ENCODE measurements at places on chromosomes 4 and X.

DNA sequence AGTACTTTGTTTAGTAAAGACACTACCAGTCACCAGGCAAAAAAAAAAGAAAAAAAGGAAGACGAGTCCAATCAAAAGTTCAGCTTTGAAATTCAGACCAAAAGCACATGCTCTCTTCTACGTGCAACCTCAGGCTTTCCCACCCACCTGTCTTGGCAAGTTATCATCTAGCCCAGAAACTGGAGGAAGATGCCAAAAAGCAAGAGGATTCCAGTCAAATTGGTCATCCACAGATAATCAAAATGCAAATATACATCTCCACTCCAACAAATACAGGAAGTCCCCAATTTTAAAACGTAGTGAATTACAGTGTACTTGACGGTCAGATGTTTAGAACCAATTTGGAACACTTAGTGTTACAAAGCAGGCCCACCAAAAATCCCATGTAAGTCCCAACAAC is 96.5 kb downstream of the PALLD start:
- DNase-seq = no peak

- DNase-seq = no peak
Observed at GRCh38 chr4:185404031-185404430, 7.4 kb downstream of the ANKRD37 start.

GRCh38 chrX:107878106-107878505 is 52.4 kb downstream of the MID2 start:
- no peak for DNase-seq

- no peak for DNase-seq
Observed at GRCh38 chrX:129738466-129739308, at the start of gene XPNPEP2. Gene XPNPEP2, plus strand, starts transcription at chrX:129738979. Its CDS starts 235 bp downstream, at chrX:129739214.

DNA sequence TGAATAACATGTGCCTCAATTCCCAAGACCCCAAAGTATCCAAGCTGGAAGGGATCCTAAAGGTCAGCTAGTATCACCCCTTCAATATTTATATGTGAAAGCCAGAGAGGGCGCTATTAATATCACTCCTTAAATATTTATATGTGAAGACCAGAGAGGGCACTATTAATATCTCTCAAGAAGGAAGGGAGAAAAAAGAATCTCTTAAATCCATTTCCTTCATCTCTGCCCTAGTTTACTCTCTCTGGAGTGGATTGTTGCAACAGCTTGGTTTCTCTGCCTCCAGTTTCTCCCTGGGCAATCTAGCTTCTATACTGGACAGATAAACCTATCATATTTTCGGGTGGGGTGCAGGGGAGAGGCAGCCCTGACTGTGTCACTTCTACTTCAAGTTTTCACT is 31.6 kb upstream of the MSN start:
- no peak for DNase-seq

DNA sequence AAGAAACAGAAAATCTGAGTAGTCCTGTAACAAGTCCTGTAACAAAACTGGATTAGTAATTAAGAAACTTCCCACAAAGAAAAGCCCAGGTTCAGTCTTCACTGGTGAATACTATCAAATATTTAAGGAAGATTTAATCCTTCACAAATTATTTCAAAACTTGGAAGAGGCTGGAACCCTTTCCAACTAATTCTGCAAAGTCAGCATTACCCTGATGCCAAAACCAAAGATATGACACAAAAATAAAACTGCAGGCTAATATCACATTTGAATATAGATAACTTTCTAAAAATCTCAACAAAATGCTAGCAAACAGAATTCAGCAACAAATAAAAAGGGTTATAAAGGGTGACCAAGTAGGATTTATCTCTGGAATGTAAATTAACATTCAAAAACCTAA is 80.5 kb downstream of the AR start:
- DNase-seq = no peak

DNA sequence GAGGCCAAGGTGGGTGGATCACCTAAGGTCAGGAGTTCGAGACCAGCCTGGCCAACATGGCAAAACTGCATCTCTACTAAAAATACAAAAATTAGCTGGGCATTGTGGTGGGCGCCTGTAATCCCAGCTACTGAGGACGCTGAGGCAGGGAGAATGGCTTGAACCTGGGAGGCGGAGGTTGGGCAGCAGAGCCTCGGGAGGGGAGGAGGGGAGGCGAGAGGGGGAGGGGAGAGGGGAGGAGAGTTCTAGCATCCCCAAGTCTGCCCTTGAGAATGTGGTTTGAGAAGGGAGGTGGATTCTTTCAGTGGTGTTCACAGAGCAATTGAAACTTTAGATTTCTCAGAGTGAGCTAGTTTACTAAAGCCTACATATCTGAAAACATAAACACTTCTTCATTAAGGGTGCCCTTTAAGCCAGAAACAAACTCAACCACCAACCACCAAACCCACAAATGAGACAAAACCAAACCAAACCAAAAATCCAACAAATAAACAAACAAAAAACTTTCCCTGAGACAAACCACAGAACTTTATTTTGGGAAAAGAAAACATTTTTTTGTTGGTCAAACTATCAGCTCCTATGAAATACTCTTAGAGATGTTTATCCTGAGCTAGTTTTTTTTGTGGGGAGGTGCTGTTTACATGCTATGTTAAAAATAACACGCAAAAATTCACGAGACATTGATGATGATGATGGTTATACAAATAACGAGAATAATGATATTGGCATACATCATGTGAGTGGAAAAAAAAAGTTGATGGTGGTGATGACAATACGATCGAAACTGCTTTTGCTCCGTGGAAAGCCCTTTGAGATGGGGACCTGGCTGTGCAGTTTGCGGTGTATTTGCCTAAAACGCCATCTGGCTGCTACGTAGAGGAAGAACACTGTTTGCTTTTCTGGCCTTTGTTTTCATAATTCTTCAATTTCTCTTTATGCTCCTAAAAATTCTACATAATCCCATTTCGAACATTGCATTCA is 98.2 kb upstream of the PRKX start:
- DNase-seq = peak; percentile 23

DNA sequence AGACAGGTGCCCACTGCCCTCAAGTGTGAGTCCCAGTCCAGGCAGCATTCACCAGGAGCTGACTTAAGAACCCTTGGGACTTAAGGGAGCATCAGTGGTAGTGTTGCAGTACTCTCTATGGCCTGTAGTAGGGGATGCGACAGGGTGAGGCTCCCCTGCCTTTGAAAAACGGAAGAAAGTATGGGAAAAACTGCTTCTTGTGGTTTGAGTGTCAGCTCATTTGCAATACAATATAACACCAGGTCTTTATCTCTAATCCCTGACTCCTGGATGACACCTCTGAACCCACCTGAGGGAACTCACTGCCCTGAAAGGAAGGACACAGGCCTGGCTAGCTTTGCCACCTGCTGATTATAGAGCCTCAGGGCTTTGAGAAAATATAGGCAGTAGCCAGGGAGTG is 176.0 kb downstream of the SMARCA1 start:
- no peak for DNase-seq

DNA sequence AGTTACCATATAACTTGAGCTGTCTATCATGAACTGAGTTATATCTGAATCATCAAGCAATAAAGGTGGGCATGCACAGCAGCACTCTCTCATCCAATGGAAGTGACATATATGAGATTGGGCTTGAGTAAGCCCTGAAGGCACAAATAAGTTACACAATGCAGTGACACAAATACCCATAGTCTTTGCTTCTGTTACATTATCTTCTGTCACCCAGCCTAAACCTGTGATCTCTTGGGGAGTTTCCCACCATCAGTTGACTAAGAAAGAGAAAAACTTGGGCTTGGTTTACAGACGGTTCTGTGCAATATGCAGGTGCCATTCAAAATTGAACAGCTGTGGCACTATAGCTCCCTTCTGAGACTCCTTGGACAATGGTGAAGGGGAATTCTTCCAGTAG is 138.8 kb upstream of the IL15 start:
- DNase-seq = no peak

DNA sequence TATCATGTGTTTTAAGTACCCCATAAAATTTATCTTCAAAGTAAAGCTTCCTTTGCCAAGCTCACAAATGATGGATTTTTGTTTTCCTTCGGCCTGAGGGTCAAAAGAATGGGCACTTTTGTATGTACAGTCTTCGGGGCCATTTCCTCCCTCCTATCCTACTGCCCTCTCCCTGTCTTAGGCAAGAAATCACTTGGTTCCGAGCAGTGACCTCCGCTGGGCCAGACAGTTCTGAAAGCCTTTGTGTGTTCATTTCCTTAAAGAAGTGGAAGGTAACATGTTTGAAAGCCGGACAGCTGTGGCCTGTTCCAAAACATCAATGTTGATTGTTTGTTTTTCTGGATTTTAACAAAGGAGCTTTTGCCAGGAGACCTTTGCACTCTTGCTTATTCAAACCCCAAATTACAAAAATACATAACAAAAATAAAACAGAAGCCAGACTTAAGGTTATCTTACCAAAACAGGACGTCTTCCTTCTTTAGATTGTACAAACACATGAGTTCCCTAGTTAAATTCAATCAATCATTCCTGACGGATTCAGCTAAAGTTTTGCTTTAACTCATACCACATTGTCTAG is 110.6 kb upstream of the LIMCH1 start:
- DNase-seq = no peak

- no peak for DNase-seq
Observed at GRCh38 chr4:166386491-166387360, 513.7 kb downstream of the TLL1 start.

DNA sequence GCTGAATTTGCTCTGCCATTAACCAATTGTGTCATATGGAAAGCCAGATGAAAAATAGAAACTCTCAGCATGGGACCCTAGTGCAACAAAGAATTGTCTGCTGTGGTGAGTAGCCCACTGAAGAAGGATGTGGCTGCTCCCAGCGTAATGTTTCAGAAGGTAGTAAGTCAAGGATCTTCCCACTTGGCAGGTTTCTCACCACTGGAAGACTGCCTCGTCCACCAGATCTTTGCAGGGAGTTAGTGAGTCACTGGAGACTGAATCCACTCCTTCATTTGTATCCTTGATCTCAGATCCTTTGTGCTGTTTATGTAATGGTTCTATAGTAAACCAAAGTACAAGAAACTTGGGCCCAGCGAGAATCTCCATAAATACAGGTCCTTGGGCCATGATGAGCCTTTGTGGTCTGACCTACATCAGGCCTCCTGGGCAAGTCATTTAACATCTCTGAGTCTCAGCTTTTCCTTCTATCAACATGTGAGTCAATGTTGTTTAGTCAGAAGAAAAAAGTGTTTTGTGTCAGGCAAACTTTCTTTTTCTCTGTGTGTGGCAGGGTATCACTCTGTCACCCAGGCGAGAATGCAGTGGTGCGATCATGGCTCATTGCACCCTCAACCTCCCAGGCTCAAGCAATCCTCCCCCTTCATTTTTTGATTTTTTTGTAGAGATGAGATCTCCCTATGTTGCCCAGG is 78.0 kb upstream of the CCDC160 start:
- DNase-seq = no peak

GRCh38 chr4:76305971-76306881 is at the start of gene STBD1:
Gene STBD1, plus strand, starts transcription at chr4:76306733. Its CDS starts 37 bp downstream, at chr4:76306770.
- DNase-seq = peak; percentile 9

DNA sequence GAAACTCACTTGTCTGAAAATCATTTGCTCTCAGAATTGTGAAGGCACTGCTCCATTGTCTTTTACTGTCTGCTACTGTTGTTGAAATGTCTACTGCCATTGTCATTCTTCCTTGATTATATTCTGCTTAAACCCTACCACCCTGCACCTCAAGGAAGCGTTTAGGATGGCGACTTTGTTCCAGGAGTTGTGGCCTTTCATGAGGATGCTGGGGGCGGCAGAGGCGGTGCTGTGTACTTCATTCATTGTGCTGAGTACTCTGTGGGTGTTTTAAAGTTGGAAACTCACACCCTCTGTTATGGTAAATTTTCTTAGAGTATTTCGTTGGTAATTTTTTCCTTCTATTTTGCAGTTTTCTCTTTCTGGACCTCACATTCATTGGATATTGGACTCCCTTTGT is 258.9 kb downstream of the TENM3 start:
- DNase-seq = no peak

GRCh38 chr4:76696109-76696508 is 201.8 kb downstream of the SOWAHB start:
- no peak for DNase-seq

GRCh38 chr4:184282895-184283654 is 65.4 kb upstream of the ENPP6 start:
- DNase-seq = no peak

GRCh38 chrX:106999002-106999975 is 723 bp downstream of the MORC4 start:
- DNase-seq = peak; percentile 18

- DNase-seq = no peak
Observed at GRCh38 chrX:49198540-49199314, 1.3 kb downstream of the SYP start.

DNA sequence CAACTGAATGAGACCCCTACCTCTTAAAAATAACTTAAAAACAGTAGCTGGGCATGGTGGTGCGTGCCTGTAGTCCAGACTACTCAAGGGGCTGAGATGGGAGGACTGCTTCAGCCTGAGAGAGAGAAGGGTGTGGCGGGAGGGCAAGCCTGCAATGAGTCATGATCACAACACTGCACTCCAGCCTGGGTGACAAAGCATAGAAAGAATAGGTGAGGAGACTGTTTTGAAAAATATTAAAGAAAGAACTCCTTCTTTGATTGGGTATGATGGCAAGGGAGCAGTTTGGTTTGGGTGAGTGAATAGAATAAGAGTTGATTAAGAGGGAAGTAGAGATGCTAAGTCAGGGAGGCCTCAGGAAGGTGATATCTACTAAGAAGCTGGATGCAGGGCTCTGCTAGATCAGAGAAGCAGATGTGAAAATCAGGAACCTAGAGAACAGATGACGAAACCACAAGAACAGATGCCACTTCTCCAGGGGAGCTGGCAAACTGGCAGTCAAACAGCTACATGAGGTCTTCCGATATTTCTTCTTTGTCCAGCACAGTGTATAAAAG is 318.6 kb downstream of the OPHN1 start:
- no peak for DNase-seq

- DNase-seq = no peak
Observed at GRCh38 chr4:126784966-126785580, 847.7 kb upstream of the INTU start.

DNA sequence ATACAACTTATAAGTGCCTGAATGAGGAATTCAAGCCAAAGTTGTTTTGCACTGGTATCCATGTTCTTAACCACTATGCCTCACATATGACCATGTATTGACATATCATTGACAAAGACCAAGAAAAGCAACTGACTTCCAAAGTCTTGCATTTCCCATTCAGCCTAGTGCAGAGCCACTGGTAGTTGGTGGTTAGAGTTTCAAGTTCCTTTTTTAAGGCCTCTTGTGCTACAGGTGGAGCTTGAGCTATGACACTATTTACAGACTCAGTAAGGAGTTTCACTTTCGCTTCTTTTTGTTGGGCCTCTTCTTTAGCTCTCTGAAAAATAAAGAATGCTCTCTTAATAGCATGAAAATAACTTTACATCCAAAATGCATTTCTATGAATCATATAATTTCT is 763.0 kb downstream of the DMD start:
- no peak for DNase-seq

GRCh38 chrX:48831136-48831908 is 4.1 kb downstream of the PCSK1N start:
- no peak for DNase-seq

GRCh38 chrX:27598312-27598711 is 8.2 kb downstream of the DCAF8L2 start:
- no peak for DNase-seq
